ENCODE measurements at places on chromosomes 4 and X.

DNA sequence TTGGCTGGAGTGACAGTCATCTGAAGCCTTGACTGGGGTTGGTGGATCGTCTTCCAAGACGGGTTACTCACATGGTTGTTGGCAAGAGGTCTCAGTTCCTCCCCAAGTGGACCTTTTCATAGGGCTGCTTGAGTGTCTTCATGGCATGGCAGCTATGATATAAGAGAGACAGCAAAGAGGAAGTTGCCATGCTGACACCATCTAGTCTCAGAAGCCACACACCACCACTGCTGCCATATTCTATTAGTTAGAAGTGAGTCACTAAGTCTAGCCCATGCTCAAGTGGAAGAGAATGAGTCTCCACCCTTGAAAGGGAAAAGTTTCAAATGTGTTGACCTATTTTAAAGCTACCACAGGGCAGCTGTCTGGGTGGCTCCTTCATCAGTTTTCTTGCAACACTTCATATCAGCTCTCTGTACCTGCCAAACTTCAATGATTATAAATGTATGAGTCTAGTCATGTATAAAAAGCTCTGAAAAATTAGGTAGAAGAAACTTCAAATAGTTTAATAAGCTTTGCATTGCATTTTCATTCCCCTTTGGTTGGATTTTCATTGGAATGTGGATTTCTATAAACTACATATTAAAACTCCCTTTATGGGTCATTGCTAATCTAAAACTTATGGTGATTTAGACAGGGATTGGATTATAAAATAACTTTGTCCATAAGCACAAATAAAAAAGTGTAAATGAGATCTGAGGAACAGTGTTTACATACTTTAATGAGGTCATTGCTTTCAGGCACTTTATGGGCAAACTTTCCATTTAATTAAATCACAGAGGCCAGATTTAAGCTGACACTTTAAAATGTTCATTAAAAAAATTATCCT, 68.0 kb upstream of the ATXN3L start:
- DNase-seq = no peak

DNA sequence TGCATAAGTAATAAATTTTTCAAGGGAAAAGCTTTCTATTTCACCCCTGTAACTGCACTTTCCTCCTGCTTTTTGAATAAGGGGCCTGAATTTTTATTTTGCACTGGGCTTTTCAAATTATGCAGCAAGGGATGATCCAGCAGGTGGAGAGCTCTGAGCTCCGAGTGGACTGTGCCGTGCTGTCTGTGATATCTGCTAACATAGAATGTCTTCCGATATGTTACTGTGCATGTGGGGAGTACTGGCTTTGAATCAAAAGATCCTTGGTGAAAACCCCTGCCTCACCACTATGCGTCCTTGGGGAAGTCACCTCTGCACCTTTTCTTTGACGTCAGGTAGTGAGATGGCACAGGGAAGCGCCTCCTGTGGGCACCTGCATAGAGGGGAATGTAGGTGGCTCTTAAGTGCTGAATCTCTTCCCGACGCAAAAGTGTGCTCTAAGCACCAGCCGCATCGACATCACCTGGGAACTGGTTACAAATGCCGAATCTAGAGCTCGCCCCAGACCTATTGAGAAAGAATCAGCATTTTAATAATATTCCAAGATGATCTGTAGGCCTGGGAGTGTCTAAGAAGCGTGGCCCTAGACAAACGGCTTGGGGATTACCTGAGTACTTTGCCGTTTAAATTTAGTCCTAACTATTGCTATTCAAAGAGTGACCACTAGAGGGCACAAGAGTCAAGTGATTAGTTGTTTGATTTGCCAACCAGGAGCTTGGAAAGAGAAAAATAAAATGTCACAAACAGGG, 19.2 kb upstream of the WFS1 start:
- DNase-seq = peak; percentile 67

DNA sequence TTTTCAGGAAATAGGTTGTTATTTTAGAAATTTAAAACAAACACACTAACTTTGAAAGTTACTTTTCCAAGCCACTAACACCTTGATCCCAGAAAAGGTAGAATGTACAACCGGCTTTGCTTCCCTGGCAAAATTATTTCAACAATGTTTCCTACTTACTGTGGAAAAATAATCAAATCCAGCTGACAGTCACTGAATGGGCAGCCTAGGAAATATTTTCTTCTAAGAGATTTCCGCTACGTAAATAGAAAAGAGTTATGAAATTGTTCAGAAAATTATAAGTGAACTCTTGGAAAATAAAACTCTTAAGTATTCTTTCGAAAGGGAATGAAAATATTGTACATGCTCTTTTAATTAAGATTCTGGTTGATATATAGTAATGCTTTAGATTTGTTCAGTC, 195.7 kb downstream of the GASK1B start:
- DNase-seq = no peak

- DNase-seq = no peak
Observed at GRCh38 chr4:139774759-139775487, 109.3 kb downstream of the MGST2 start.

- no peak for DNase-seq
Observed at GRCh38 chr4:738781-739280, 33.2 kb downstream of the PCGF3 start.

- no peak for DNase-seq
Observed at GRCh38 chr4:124322234-124323065, 390.1 kb downstream of the ANKRD50 start.

- DNase-seq = no peak
Observed at GRCh38 chrX:135518161-135518560, 2.3 kb upstream of the INTS6L start.

GRCh38 chr4:110119880-110120279, 78.5 kb downstream of the ELOVL6 start:
- DNase-seq = no peak

DNA sequence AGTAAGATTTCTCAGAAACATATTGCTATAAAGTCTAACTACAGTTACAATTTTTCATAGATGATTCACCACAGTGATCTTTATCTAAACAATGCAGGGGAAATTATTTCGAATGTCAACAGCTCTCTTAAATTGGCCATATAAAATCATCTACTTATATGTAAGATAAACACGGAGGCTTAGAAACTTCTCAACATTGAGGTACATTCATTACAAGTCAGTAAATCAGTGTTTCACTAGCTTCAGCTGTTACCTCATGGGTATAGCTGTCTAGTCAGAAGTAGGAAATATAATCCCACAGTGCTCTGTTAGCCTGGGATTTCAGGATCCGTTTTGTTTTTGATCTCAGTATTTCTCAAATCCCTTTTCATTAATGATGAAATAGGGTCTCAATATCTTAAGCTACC, 43.2 kb downstream of the PCDH7 start:
- no peak for DNase-seq

DNA sequence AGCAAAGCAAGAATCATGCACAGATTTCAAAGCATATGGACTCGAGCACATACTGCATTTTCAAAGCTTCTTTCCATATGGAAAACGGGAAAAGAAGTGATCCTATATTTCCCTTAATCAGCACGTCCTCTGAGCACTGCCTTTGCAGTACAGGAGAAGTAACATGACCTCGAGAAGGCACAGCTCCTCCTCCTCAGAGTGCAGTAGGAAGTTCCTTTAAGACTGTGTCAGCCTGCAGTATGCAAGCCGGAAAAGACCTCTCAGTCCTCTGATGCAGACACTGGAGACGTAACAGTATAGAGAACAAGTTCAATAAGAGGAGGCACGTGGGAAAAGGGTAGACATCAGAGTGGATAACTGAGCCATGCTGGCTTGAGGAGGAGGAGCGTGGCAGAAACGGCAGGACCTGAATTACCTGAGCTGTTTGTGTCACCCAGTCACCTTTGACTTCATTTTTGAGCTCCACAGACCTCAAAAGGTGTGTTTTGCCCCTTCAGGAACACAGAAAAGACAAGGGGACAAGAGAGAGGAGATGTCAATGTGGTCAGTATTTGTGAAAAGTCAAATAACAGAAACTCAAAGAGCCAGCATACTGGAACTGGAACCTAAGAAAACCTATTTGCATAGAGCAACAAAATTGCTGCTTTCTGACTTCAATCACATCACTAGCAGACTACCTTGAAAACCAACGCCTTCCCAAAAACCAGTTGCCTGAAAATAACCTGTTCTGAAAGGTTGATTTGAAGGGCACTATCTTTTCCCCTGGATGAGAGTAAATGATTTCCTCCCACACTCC, 20.8 kb downstream of the IRF2 start:
- DNase-seq = peak; percentile 52

DNA sequence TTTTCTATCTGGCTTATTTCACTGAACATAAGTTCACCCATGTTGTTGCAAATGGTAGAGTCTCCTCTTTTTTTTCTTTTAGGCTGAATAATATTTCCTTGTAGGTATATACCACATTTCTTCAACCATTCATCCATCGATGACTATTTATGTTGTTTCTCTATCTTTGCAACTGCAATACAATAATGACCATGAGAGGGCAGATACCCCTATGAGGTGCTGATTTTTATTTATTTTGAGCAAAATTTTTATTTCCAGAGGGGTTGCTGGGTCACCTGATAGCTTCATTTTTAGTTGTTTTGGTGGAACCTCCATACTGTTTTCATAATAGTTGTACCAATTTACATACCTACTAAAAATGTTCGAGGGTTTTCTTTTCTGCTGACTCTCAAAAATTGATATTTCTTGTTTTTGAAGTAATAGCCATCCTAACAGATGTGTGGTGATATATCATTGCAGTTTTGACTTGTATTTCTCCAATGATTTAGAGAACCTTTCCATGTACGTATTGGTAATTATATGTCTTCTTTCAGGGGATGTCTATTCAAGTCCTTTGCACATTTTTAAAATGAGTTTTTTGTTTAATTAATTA, 1697.0 kb downstream of the PCDH7 start:
- DNase-seq = no peak

DNA sequence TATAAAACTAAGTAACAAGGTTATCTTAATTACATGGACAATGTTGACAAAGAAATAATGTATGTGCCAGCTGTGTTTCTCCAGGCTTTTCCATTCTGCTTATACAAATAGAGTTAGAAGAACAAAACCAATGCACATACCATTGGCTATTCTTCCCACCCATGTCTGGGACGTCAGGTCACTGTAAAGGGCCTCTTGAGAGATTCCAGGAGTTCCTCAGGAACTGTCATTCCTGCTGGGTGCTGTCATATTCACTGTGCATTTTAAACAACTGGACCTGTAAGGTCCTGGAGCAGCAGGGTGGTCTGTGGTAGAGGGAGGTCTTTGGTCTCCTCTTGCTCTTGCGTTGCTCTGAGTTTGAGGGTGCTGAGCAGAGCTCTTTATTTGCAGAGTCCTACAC, 74.6 kb upstream of the AP1S2 start:
- no peak for DNase-seq

GRCh38 chr4:43816116-43816515, 632.5 kb downstream of the KCTD8 start:
- DNase-seq = no peak

DNA sequence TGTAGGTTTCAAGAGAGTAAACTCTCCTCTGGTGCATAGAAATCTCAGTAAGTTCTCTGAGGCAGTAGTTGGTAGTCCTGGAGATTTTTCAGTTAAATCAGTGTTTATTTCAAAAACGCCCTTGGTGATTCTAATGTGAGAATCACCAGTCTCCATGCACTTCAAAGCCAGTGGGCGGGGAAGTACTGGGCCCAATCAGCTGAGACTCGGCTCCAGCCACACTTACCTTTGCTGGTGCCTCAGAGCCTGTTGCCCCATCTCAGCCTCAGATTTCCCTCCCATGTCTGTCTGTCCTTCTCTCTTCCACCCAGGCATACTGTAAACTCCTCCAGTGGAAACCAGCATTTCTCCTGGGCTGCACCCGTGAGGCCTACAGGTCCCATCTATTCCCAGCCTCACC, 7.4 kb upstream of the MGST2 start:
- no peak for DNase-seq

DNA sequence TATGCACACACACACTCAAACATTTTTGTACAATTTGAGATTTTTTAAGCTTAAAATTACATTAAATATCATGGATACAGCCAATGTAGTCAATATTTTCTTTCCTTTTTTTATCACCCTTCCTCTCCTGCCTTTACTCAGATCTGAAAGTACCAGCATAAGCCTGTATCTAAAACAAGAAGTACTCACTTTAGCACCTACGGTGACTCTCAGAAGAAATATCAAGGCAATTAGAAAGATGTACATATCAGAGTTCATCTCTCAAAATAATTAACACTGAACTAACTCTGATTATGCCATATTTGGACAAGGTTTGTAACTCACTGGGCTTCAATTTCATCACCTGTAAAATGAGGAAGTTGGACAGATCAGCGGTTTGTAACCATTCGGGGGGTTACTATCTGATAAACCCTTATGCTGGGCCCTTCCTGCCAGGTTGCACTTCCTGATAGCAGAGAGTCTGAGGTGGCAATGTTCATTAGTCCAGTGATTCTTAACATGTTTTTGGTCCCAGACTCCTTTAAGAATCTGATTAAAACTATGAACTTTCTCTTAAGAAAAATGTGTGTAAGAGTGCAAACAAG, 5.7 kb upstream of the GPR174 start:
- DNase-seq = no peak

- DNase-seq = no peak
Observed at GRCh38 chr4:1001561-1002130, 8.4 kb upstream of the SLC26A1 start.

DNA sequence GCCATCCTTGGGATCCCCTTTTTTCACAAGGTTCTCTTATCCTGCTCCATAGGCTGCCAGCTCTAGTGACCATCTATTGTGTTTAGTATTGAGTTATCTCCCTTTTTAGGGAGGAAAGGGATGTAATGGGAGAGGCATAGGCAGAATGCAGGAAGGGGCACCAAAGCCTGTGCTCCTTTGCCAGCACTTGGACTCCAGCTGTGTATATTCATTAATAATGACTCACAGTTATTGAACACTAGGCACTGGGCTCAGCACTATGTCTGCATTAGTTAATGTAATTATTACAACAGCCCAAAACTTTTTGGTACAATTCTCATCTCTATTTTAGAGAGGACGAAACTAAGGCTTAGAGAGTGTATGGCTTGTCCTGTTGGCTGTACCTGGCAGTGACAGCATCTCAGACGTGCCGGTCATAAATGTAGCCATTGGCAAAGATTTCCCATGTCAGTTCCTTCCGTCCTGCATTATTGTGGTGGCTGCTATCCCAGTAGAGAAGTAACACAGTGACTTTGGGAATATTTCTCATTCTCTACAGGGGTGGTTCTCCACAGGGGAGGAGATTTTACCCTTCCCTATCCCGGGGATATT, 90.3 kb downstream of the AFF1 start:
- DNase-seq = no peak

DNA sequence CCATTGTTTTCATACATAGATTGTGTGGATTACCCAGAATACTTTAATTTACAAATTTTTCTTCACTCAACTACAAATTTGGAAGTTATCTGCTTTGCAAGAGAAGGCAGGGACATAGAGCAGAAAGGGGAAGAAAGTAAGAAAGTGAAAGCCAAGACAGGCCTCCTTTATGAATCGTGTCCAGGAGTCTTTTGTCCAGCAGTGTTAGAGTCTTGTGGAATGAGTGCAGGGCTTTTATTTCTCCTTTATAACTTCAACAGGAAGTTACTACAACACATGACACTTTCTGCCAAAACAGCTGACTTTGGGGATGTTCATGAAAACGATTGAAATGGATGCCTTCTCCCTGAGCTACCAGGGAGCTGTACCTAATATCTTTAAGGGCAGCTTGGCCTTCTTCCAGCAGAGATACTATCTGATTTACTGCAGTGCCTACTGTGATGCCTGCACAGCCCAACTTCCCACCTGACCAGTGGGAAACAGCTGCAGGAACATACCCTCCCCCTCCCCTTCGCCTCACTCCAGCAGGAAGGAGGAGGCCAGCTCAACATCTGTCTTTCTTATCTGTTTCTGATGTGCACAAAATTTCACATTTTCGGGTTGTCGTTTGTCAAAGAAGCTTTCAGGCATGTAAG, 557.7 kb upstream of the SLIT2 start:
- no peak for DNase-seq

Data from 8988T (cell line).